Urinary bladder (tissue), 4 donors: ENCODE measurements at places on chromosomes 1 and 21. TPM values are rescaled to one million over a fixed set of nuclear protein-coding genes. Genes with fewer than 3 reads are reported as not detected.

F13B gene
- polyA plus RNA-seq, result 0.05 TPM

ODF2L gene
- 10.3 TPM for polyA plus RNA-seq

TMPRSS3 gene
- polyA plus RNA-seq, result not detected

LENEP gene
- not detected for polyA plus RNA-seq

RXRG gene
- 1.7 TPM for polyA plus RNA-seq

PGLYRP3 gene
- not detected for polyA plus RNA-seq

LCE6A gene
- polyA plus RNA-seq, result not detected

CFHR3 gene
- polyA plus RNA-seq, result 0.10 TPM

NUP210L gene
- polyA plus RNA-seq, result 0.04 TPM

VANGL2 gene
- polyA plus RNA-seq, result 7.6 TPM

CCDC30 gene
- polyA plus RNA-seq, result 1.5 TPM

IFI44L gene
- 10.5 TPM for polyA plus RNA-seq

SPRR2E gene
- not detected for polyA plus RNA-seq

HSD3B2 gene
- not detected for polyA plus RNA-seq

AMIGO1 gene
- 6.4 TPM for polyA plus RNA-seq

DPM3 gene
- polyA plus RNA-seq, result 205 TPM

CDK11B gene
- 44.5 TPM for polyA plus RNA-seq

ISG20L2 gene
- polyA plus RNA-seq, result 22.8 TPM

SPTA1 gene
- 0.06 TPM for polyA plus RNA-seq

BRWD1 gene
- 19.5 TPM for polyA plus RNA-seq

ZSWIM5 gene
- polyA plus RNA-seq, result 3.6 TPM

TNNT2 gene
- 94.9 TPM for polyA plus RNA-seq

LAMC2 gene
- 2.5 TPM for polyA plus RNA-seq

FMO2 gene
- polyA plus RNA-seq, result 3.2 TPM

BARHL2 gene
- not detected for polyA plus RNA-seq

HPDL gene
- 1.0 TPM for polyA plus RNA-seq

NBPF4 gene
- not detected for polyA plus RNA-seq

IGSF21 gene
- polyA plus RNA-seq, result 8.2 TPM
